Stimulated activated CD8-positive, alpha-beta memory T cell treated with anti-CD3 and anti-CD28 coated beads, Interleukin-4, amount 100 ng/mL, for 1 hour (primary cell): ENCODE measurements at places on chromosomes 1 and 21.

- DNase-seq: no peak
Observed at GRCh38 chr1:34101151-34101550, 63.9 kb downstream of the CSMD2 start.

GRCh38 chr1:163844459-163844858, 522.7 kb downstream of the NUF2 start:
- no peak for DNase-seq

DNA sequence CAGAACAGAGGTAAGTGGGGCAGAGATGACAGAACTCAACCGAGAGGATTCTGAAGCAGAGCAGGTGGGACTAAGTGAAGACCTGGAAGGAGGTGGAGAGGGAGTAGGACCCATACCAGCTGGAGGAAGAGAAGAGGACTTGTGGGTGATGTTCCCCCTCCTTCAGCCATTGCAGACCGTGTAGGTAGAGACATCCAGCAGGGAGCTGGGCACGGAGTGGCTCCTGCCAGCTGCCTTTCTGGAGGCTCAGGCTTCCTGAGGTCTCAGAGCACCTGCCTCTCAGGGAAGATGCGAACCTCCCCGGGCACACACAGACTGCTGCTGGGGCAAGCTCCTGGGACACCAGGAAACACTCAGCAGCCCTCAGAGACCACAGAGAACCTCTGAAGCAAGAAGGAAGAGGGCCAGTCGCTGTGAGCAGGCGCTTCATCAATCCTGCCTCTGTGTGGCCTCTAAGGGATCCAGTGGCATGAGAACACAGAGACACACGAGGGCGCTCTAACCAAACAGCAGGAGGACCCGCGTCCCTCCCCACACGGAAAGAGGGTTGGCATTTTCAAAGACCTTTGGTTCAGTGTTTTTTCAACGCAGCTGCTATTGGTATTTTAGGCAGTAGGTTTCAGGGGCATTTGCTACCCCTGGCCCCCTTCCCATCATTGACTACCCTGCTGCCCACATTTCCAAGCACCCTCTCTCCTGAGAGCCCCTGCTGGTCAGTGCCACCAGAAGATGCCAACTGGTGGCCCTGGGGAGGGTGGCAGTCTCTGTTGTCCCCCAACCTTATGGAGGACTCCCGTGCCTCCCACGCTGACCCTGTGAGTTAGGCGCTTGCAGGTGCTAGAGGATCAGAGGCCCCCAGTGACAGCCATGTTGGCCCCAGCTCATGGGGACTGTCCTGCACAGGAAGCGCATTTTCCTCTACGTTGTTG, 89.6 kb upstream of the EDN2 start:
- DNase-seq: peak; percentile 50

GRCh38 chr1:44616284-44616990, 57.8 kb downstream of the TMEM53 start:
- DNase-seq: no peak

- no peak for DNase-seq
Observed at GRCh38 chr1:162136760-162137159, 67.3 kb downstream of the NOS1AP start.

- no peak for DNase-seq
Observed at GRCh38 chr1:246195296-246195695, 311.8 kb downstream of the SMYD3 start.

DNA sequence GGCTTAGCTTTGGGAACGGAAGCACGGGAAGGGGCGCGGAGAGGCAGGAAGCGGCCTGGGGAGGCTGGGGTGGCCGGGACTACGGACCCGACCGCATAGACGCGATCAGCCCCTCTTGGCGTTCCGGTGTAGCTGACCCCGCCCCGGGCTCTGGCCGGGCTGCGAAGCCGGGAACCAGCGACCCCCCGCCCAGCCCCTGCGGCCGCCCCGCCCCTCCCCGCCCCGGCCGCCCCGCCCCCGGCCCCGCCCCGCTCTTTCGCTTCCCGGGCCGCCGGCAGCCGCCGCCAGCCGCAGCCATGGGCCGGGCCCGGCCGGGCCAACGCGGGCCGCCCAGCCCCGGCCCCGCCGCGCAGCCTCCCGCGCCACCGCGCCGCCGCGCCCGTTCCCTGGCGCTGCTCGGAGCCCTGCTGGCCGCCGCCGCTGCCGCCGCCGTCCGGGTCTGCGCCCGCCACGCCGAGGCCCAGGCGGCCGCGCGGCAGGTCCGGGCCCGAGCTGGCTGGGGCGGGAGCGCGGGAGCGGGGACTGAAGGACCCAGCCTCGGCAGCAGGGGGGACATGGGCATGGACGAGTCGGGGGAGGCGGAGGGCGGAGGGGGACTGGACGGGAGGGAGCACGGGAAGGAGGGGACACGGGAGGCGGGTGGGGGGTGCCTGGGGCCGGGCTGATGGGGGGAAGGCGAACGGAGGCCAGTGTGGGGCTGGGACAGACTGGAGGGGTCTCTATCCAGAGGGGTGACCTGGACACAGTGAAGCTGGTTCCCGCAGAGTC, at the start of gene SELENON:
TSS of gene SELENON (plus strand) at position 259 of the 768 bp plus-strand sequence. CDS start at position 297, 38 bp downstream.
- no peak for DNase-seq

GRCh38 chr1:166017395-166017794, 149.4 kb downstream of the FAM78B start:
- no peak for DNase-seq

GRCh38 chr1:53413175-53414001, 45.8 kb upstream of the DMRTB1 start:
- peak; percentile 28 for DNase-seq

GRCh38 chr1:109616391-109616790, 3.0 kb downstream of the GNAT2 start:
- no peak for DNase-seq

DNA sequence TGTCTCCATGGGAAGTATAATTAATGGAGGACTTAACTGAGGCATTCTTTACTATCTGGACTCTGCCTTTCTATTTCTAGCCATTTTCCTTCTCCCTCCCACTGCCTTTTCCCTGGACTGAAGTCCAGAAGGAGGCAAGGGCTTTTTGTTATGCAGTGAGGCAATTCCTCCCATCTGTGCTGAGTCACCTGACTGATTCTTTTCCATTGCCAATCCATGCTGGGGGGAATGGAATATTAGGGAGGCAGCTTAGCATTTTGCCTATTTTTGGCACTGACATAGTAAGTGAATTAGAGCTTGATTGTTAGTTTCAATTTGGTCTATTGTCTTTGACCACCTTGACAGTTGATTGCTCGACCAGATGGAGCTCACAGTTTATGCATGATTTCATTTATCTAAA, 1000.6 kb upstream of the PRMT6 start:
- DNase-seq: no peak

DNA sequence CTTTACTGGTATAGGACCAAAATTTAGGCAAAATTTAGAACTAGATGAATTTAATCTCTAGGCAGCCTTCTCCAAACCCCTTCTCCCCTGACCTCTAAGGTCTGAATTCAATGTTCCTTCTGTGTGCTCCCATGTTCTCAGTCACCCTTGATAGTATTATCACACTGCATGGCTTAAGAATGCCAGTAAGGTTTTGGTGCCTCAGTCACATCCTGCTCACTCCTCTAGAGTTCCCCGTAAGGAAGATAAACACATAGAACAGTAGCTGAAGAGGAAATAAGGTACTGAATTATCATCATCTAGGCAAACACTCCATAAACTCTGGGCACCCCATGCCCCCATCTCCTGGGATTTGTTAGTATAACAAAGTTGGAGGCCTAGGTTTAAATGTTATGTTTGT, 18.2 kb downstream of the PRRX1 start:
- DNase-seq: no peak

GRCh38 chr1:244060686-244061085, 9.6 kb downstream of the ZBTB18 start:
- DNase-seq: no peak

- DNase-seq: no peak
Observed at GRCh38 chr1:234400773-234401172, 27.5 kb downstream of the COA6 start.

DNA sequence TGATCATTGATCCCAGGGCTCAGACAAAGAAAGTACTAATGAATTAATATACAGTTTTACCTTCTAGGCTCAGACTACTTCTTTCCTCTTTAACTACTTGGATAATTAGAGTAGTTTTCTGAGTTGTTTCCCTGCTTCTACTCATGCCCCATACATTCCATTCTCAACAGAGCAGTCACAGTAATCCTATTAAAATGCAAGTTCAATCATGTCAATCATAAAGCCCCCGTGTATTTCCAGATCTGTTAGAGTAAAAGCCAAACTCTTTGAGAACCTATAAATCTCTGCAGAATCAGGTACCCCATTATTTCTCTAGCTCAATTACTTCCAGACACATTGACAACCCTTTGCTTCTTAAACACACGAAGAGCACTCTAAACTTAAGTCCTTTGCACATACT, 242.1 kb upstream of the PRMT6 start:
- DNase-seq: no peak

GRCh38 chr21:42570362-42570761, 56.7 kb downstream of the SLC37A1 start:
- DNase-seq: no peak

GRCh38 chr1:185823467-185823866, 89.3 kb downstream of the HMCN1 start:
- no peak for DNase-seq

DNA sequence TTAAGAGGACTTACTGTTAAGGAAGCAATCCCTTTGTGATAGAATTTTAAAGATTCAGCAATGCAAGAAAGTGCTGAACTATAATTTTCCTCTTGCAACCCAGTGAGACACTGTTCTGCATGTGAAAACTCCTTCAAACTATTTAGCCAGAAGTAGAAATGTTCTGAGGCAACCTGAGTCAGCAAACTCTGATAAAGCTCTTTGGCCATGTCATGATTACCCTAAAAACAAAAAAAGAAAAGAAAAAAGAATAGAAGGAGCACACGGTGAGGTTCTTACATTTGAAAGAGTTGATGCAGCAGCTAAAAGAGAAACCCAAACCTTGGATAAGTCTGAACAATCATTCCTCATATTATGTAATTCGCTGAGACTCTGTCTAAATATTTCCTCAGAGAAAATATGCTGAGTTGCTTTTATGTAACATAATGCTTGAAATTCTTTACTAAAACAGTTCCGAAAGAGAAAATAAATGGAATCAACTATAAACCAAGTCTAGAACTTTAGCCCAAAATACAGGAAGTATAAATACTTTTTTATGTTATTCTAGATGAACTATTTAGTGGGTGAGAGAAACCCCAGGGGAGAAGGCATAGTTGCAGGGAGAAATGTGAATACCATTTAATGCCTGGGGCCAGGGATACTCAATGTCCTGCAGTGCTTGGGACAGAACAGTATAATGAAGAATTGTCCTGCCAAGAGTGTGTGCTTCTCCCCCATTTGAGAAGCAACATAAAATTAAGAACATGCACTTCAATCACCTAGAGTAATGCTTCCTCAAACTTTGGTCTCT, 60.0 kb downstream of the INTS7 start:
- DNase-seq: no peak

- no peak for DNase-seq
Observed at GRCh38 chr1:147243841-147244240, 1.4 kb downstream of the CHD1L start.

DNA sequence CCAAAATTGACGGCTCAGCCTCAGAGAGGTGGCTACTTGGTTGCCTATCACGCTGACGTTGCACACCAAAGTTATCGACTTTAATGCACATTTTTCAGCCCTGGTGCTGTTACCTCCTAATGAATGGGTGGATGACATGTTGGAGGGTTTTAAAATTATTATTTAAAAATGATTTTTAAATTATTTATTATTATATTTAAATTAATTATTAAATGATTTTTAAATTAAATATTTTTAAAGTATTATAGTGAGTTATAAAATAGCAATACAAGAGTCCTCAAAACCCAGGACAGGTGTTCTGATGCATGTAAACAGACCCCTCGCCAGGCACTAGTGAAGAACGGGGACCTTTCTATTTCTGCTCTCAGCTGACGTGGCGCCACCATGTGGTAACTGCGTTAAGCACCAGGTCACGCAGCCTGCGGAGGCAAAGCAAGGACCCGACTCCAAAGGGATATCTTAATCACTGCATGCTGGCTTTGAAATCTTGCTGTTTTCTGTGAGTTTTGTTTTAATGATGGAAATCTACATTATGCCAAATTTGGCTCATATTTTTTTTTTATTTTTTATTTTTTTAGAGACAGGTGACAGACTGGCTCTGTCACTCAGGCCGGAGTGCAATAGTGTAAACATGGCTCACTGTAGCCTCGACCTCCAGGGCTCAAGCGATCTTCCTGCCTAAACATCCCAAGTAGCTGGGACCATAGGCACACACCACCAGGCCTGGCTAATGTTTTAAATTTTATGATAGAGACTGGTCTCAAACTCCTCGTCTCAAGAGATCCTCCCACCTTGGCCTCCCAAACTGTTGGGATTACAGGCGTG, 22.6 kb downstream of the CASP9 start:
- DNase-seq: no peak

DNA sequence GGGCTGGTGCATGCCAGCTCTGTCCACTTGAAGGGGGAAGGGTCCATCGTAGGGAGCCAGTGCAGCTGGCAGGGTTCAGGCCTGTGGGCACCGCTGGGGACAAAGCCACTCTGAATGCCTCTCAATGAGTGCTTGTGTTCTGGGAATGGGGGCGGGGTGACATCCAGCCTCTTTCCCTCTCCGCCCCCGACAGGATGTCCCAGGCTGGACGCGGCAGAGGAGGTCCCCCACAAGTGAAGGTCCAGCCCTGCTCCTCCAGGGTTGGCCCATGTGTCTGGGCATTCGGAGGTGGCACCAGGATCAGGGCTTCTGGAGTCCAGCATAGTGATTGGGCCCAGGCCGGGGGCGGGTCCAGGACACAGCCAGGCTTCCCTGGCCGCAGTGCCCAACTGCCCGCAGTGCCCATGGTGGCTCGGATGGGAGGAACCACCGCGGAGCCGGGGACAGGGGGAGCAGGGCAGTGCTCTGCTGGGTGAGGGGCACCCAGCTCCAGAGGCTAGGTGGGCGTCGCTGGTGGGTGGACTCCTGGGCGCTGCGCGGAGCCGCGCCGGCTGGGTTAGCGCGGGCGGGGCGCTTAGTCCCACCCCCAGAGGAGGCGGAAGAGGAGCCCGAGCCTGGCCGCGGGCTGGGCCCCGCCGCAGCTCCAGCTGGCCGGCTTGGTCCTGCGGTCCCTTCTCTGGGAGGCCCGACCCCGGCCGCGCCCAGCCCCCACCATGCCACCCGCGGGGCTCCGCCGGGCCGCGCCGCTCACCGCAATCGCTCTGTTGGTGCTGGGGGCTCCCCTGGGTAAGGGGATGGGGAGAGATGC, at the start of gene SHISA4:
TSS of gene SHISA4 (plus strand) at position 617 of the 808 bp plus-strand sequence. CDS start at position 714, 97 bp downstream.
- DNase-seq: no peak

DNA sequence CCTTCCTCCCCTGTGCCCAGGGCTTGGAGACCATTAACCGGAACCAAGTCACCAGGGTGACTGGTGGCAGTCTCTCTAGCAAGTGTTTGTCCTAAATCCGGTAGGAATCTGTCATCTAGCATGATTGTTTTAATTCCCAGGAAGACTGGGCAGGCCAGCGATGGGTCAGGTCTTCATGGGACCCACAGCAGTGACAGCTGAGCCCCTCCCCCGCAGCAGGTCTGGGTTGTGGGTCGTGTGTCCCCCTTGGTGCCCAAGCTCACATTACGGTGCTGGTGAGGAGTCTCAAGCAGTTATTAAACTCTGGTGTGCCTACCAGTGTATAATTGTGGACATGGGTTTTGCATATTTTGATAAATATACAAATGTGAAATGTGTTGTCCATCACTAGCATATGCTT, 466.5 kb downstream of the MATN1 start:
- no peak for DNase-seq
